ENCODE measurements at places on chromosomes 1 and 21.

GRCh38 chr21:42048870-42049577 lies 22.1 kb upstream of the UMODL1 start:
- DNase-seq, result no peak

DNA sequence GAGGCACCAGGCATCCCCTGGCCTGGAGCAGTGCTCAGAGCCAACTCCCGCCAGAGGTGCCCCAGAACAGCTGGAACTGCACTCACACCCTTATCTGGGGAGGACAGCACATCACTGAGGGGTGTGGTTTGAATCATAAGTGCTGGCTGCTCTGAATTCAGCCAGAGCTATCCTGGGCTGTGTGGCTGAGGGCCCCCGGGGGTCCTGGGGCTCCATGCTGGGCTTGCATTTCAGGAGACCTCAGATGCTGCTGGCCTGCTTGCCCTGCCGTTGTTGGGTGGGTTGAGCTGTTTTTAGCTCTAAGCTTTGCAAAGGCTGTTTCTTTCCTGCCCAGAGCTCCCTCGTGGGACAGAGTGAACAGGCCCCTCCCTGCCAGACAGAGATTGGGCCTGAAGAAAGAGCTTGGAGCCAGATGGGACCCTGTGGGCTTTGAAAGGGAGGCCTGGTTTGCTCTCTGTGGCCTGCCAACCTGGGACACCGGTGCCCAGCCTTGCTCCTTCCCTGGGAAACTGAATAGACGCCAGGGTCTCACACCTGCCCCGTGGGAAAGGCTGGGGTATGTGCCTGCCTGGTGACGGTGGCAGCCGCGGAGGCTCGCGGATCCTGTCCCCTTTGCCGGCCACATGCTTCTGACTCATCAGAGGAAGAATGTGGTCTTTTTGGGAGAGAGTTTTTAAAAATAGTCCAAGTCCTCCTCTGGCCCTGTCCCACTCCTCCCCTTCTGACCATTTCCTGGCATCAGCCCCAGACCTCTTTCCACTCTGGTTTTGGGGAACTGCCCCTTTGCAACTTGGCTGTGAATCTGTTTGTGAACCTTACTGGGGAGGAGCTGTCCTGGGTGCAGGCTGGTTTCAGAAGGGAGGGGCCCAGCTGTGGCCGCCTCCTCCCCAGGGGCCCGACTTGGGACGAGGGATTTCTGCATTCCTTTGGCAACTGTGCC lies 30.0 kb downstream of the ARHGEF10L start:
- no peak for DNase-seq

GRCh38 chr1:172517081-172517480 lies 15.9 kb upstream of the SUCO start:
- no peak for DNase-seq

DNA sequence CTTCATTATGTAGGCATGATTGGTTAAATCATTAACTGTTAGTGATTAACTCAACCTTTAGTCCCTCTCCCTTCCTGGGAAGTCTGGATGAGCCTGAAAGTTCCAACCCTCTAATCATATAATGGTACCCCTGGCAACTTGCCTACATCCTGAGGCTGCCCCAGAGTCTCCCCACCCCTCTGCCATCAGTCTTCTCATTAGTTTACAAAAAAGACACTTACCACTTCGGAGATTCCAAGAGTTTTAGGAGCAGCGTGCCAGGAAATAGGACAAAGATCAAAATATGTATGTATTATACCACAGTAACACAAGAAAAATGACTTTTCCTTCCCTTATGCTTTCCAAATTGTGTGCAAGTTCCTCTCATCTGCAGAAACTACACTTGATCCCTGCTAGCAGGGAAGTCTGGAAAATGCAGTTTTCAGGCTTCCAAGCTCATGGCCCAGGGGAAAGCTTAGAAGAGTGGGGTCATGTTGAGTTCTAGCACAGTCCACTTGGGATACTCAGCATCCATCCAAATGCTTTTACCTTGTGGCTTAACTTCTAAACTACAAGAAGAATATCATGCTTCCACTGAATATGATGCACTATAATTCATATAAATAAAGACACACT lies 64.6 kb upstream of the PPIH start:
- DNase-seq, result no peak

DNA sequence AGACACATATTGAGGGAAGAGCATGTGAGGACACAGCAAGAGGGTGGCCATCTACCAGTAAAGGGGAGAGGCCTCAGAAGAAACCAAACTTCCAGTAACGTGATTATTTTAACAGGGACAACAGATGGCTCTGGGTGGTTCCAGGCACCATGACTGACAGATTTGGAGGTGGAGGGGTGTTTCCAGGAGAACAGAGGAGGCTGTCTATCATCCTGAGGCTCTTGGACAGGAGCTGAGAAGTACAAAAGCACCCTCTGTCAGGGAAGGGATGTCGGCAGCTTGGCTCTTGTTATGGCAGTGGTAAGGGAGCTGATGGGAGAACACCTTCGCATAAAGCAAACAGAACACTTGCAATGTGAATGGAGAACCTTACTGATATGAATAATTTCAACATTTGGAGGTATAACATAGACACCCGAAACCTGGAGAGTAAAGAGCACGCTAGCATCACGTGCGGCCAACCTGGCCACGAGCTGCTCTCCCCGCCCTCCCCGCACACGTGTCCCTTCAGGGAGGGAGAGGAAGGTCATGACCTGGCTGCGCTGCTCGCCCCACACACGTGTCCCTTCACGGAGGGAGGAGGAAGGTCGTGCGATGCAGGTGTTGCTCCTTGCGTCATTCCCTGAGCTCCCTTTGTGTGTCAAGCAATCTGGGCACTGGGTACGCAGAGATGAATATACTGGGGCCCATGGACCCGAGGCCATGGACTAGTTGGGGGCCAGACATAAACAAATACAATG lies 37.5 kb upstream of the NLRP3 start:
- DNase-seq, result no peak

DNA sequence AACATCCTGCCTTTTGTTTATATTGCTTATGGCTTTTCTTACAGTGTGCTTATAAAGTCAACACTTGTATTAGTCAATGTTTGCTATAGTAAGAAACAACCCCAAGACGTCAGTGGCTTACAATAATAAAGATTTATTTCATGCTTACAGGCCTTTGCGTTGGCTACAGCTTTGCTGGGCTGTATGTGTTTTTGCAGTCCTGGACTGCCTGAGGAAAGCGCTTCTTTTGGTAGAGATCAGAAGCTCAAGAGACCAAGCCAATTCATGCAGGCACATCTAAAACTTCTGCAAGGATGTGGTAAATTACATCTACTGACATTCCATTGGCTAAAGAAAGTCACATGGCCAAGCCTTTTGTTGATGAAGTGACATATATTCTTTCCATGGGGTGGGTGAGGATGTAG lies 17.5 kb upstream of the PRKAA2 start:
- no peak for DNase-seq

- DNase-seq, result no peak
Observed at GRCh38 chr1:230713915-230714764, at the start of gene AGT. AGT (minus strand) TSS chr1:230714122; CDS start chr1:230710823, 3,299 bp downstream.

- DNase-seq, result no peak
Observed at GRCh38 chr1:5995871-5996630, 3.8 kb upstream of the NPHP4 start.

DNA sequence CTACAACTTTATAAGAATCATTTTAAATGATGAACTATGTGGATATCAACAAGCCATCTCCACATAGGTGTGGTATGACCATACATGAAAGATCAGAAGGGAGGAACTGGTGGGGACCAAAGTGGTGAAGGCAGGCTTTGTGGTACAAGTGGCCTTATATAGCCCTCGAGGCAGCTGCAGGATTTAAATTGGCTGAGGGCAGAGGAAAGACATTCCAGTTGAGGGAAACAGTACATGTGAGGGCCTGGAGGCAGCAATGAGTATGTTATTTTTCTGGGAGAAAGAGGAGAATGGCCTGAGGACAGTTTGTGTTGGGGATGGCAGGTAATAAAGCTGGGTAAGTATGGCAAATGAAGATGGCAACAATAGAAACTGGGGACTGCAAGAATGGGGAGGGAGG lies 17.1 kb downstream of the OSCP1 start:
- no peak for DNase-seq

GRCh38 chr1:59268406-59268805 lies 28.5 kb upstream of the FGGY start:
- no peak for DNase-seq

GRCh38 chr1:225937048-225937968 lies 3.7 kb downstream of the LEFTY2 start:
- DNase-seq, result no peak

GRCh38 chr1:158283965-158284364 lies 5.8 kb upstream of the CD1C start:
- DNase-seq, result no peak

- no peak for DNase-seq
Observed at GRCh38 chr1:114549137-114549536, 32.3 kb downstream of the BCAS2 start.
